ELR (cell line): ENCODE measurements at places on chromosomes 4 and X.

- DNase-seq = no peak
These were observed 151.3 kb upstream of the JADE1 start for GRCh38 chr4:128658214-128658631.

- no peak for DNase-seq
These were observed 315.4 kb downstream of the CCSER1 start for GRCh38 chr4:90442619-90443018.

DNA sequence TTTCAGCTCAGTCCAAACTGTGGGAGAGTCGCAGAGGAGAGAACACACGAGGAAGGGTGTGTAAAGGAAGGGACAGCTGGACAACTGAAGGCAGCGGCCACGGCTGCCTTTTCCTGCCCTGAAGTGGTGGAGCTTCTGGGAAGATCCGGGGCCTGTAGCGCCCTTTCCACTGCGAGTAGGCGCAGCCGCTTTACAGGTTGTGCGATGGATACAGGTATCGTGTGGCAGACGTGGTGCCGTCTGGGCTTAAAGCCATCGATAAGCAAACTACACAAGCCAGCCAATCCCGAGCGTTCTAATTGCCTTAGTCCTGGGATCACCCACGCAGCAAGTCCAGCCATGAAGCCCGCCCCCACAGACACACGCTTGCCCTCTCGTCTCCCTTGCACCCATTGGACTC, 15.4 kb downstream of the NKX6-1 start:
- no peak for DNase-seq

DNA sequence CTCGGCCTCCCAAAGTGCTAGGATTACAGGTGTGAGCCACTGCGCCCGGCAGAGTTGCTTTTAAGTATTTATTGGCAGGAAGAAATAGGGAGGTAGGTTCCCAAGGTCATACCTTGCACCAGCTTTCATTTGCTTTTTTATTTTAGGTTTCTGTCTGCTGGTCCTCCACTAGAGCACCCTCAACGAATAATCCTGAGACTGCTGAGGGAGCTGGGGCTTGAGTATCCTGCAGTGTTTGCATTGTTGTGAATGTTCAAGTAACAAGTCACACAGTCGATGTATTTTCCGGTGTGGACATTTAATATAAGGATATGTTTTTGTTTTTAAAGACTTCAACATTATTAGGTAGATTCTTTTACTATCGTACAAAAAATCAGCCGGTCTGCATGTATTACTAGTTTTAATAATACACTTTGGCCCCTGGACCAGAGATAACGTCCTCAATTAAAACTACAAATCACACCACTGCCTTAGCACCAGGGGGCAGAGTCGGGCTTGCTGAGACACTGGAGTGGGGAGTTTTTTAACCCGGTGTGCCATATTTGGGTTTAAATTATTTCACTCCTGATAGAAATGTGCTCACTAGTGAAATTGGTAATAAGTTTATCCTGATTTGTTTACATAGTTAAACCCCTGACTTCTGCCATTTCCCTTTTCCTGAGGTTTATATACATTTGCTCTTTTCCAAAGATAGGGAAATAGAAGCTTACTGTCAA, 11.6 kb downstream of the SMIM20 start:
- peak; percentile 37 for DNase-seq

GRCh38 chr4:162793571-162793970, 373.1 kb downstream of the NAF1 start:
- no peak for DNase-seq

GRCh38 chr4:38559374-38559773, 104.6 kb upstream of the KLF3 start:
- DNase-seq = no peak

DNA sequence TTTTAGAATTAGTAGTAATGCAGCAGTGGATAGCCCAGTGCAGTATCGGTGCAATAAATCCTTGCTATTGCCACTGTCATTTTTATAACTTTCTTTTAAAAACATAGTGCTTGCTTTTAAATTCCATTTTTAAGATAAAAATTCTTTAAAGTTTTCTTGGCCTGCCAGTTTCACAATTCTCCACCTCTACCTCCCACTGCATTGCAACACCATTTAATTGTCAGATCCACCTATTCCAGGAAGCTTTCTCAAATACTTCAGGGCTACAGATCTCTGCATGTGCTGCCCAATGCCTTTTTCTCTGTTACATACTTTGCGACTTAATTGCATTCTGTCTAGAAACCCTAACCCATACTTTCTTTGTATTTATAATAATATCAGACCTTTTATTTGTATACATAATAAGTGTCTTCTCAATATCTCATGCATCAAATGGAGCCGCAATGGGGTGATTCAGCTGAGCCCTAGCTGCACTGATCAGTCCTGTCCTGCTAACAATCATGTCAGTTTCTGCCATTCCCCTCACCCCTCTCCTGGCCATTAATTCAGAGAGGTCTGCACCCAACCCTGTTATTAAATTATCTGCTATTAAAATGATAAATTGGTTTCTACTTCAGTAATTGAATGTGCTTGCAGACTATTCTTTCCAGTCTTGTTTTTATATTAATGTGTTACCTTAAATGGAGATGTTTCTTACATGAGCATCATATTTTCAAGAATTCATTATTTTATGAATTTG, 193.1 kb downstream of the SLIT2 start:
- no peak for DNase-seq

DNA sequence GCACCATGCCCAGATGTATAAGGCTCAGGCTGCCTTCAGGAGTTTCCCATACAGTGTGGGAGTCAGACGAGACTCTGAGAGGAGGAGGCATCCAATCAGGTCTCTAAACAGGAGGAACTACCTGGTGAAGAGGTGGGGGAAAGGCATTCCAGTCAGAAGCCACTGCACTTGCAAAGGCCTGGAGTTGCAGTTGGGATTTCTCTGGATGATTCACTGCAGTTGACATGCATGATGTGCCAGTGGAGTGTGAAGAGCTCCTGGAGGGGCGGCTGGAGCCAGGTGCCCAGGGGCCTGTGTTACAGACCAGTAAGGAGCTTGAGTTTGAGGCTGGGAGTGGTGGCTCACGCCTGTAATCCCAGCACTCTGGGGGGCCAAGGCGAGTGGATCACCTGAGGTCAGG, 339.1 kb downstream of the ARHGAP10 start:
- no peak for DNase-seq

DNA sequence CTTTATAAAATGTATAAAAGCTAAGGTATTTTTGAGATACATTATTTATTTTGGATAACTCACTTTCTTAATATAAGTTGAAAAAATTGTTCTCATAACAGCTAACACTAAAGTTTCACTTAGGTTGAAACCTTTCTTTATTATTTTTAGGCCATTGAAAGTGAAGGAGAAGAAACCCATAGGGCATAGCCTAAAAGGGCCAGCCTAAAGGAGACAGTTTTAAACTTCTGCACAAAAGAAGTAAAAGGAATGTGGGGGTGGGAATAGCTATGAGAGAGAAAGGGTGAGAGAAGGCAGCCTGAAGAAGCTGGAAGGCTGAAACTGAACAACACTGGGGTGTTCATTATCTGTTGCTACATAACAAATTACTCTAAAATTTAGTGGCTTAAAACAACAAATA, 57.6 kb upstream of the RAPGEF2 start:
- no peak for DNase-seq

GRCh38 chr4:86117705-86118302, 242.0 kb downstream of the MAPK10 start:
- DNase-seq = peak; percentile 6

GRCh38 chr4:103425406-103425805, 227.3 kb upstream of the CENPE start:
- DNase-seq = no peak

DNA sequence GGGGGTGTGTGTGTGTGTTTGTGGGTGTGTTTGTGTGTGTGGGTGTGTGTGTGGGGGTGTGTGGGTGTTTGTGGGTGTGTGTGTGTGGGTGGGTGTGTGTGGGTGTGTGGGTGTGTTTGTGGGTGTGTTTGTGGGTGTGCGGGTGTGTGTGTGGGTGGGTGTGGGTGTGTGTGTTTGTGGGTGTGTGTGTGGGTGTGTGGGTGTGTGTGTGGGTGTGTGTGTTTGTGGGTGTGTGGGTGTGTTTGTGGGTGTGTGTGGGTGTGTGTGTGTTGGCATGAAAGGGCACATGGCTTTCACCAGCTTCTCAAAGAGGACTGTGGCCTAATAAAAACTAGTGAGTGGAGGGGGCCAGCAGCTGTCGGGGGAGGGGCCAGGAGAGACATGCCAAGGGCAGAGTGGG, 25.3 kb upstream of the ZNF185 start:
- DNase-seq = no peak

DNA sequence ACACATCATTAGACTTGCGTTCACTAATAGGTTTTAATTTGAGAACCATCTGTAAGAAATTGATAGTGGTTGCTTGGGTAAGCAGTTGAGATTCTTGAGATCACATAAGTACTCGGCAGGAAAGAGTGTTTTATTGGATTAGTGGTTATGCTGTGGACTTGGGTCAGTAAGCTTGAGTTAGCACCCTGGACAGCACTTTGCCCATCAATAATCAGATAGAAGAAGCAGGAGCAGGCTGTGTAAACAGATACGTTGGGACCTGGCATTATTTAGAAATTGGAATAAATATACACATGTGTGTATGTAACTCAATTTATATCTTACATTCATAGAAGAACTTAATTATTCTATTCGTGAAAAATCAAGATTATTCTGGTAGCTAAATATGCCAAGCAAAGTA, 357.5 kb upstream of the SMIM31 start:
- DNase-seq = no peak

DNA sequence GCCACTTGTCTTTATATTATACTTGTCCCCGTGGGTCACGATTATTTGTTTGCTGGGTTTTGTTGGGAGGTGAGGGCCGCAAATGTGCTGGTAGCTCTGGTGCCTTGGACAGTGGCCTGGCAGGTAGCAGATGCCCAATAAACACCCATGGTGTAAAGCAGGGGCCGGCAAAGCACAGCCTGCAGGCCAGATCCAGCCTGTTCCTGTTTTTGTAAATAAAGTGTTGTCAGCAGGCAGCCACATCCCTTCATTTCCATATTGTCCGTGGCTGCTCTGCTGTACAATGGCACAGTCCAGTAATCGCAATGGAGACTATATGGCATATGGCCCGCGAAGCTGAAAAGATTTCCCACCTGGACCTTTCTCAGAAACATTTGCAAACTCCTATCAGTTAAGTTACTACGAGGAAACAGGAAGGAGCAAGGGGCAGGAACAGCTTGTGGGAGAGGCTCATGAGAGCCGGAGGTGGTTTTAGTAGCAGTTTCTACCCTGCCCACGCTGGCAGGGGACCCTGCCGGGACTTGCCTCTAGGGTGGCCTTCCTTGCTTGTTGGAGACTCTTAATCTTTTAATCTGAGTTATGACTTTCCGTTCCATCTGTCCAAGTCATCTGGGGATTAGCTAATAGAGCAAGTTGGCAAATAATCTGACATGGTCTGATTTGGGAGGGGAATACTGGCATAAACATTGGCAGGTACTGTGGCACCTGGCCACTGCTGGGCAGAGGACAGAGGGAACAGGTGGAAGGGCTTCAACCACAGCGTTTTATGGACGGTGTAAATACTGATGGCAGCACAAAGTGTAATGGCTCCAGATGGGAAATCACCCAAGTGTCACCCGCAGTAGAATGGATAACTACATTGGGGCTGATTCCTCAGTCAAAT, 19.6 kb downstream of the CLCN4 start:
- DNase-seq = no peak

DNA sequence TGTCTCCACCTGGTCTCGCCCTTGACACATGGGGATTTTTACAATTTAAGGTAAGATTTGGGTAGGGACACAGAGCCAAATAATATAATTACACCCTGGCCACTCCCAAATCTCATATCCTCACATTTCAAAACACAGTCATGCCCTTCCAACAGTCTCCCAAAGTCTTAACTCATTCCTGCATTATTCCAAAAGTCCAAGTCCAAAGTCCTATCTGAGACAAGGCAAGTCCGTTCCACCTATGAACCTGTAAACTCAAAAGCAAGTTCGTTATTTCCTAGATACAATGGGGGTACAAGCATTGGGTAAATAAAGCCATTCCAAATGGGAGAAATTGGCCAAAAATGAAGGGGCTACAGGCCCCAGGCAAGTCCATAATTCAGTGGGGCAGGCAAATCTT, 380.8 kb downstream of the CXXC4 start:
- DNase-seq = no peak

DNA sequence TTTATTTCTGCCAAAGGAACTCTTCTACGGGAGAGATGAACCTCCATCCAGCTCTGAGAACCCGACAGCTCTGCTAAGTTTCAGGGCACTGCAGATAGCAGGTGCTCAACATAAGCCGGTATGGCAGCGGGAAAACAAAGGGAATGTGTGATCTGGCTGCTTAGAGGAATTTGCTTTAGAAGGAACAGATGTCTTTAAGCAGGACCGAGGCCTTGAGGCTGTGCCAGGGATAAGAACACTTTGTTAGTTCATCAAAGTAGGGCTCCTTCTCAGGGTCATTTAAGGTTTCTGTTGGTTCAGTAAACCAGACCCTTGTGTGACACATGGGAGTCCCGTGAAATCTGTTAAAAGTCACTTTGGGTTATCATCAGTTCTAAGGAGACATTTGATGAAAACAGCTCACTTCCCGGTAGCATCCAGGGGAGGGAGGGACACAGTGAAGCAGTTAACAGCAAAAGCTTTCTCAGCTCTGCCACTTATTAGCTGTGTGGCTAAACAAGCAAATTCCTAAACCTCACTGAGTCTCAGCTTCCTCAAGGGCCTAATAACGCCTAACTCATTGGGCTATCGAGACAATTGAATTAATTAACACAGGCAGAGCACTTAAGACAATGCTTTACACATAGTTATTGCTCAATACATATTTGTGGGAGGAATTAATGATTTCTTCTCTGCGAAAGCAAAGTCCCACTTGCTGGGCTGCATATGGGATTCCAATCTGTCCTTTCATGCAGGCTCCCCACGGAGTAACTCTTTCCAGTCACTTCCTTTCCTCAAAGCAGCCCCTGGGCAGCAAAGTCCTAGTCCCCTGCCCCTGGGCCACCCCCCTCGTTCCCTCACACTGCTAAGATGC, 2.9 kb upstream of the FTSJ1 start:
- DNase-seq = no peak

GRCh38 chr4:39435659-39436563, 22.8 kb downstream of the RPL9 start:
- DNase-seq = no peak

DNA sequence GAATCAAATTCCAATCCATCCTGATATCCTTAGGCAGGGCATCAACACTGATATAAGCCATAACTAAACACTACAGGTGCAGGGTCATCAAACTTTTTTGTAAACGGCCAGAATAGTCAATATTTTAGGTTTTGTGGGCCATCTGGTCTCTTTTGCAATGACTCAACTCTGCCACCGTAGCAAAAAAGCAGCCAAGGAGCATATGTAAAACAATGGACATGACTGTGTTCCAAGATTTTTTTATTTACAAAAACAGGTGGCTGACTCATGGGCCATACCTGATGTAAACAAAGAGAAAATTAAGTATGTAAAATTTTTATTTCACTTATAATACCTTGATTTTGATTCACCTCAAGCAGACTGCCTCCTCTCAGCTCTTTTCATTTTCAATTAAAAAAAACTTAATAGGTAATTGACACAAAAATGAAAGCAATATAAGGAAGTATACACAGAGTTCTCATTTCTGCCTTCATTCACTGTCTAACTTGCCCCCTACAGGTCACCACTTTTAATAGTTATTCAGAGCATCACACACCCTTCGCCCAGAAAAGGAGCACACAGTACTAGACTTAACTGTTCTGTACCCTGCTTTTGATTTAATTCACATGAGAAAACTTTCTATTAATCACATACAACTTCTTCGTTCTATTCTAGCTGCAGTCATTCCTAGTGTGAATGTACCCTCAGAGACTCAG, 35.3 kb upstream of the GPM6B start:
- peak; percentile 0 for DNase-seq
